Activated CD4-positive, alpha-beta T cell treated with anti-CD3 and anti-CD28 coated beads, Interleukin-2, amount 50 U/mL, for 48 hours (primary cell): ENCODE measurements at places on chromosomes 5 and 9.

- DNase-seq, result no peak
Observed at GRCh38 chr9:89006267-89006666, 15.0 kb downstream of the S1PR3 start.

- no peak for DNase-seq
Observed at GRCh38 chr5:175820230-175820629, 51.1 kb upstream of the CPLX2 start.

DNA sequence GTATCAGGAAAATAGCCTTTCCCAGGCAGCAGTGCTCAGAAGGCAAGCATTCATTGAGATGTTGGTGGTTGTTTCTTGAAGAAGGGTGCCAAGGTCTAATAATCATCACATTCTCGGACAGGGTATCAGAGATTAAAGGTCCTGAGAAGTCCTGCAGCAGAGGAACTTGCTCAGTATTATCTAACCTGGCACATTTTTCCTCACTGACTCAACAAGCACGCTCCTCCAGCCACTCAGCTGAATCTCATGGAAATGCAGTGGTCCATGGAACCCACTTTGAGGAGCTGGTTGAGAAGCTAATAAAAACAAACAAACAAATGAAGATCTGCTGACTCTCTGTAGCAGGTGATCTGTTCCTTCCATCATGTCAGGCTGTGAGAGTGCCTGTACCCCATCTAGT is 35.3 kb upstream of the ICE1 start:
- no peak for DNase-seq

GRCh38 chr5:95907740-95908706 is 53.6 kb downstream of the ELL2 start:
- no peak for DNase-seq

DNA sequence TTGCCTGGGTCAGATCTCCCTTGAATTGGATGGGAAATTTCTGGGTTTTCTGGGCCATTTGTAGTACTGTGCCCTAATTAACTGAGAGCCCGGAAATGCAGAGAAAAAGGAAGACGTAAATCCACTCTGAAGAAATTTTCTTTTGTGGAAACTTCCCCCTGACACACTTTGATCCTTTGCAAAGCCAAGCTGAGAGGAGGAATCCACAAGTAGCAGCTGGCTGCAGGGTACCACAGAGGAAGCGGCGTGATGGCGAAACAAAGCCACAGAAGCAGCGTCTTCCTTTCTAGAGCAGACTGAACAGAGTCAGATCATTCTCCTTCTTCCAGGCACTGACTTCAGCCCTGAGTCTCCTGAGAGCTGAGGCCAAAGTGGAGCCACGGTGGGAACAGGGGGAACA is 47.1 kb upstream of the ZNF354A start:
- DNase-seq, result no peak

DNA sequence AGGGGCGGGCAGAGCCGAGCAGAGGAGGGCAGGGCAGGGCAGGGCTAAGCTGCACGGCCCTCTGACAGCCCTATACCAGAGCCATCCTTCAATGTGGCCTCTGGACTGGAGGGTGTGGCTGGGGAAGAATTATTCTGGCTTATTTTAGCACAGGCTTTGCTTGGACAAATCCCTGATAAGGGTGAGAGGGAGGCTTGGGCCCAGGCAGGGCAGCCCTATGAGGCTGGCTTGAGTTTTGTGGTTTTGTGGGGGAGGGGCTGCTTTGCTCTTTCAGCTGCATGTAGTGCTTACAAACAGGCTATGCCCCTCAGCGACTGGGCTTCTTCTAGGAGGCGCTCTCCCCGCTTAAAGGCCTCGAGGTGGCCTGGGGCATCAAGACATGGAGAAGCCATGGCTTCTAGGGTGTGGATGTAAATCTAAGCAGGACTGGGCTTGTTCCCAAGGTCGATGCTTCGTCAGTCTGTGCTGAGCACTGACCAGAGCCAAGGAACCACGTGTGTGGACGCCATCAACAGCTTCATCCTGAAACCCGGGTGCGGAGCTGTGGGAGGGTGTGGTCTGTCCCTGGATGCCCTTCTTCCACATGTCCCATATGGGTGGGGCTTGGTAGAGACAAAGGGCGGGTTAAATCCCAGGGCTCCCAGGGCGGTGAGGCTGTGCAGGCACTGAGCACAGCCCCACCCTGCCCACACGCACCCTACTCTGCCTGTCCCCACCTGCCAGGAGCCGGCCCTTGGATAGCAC is 45.7 kb upstream of the IPPK start:
- DNase-seq, result no peak
